ENCODE measurements at places on chromosomes 1 and 21. TPM values are rescaled to one million over a fixed set of nuclear protein-coding genes. Genes with fewer than 3 reads are reported as not detected.

The OLFML3 gene
- 139 TPM for total RNA-seq

The XCL1 gene
- total RNA-seq, result not detected

The CDC7 gene
- 7.3 TPM for total RNA-seq

The FAM78B gene
- 0.29 TPM for total RNA-seq

The C1orf174 gene
- 28.1 TPM for total RNA-seq

The OR2T8 gene
- total RNA-seq, result not detected

The TMCO2 gene
- not detected for total RNA-seq

The LRRC71 gene
- not detected for total RNA-seq

The STUM gene
- under 0.01 TPM for total RNA-seq

The LRIG2 gene
- 19.5 TPM for total RNA-seq

The TMEM269 gene
- total RNA-seq, result 0.15 TPM

The TNFAIP8L2 gene
- not detected for total RNA-seq

The SERPINC1 gene
- 0.17 TPM for total RNA-seq

The MTARC1 gene
- total RNA-seq, result 1.2 TPM

The HS2ST1 gene
- total RNA-seq, result 53.1 TPM

The TAL1 gene
- under 0.01 TPM for total RNA-seq

The ANKRD34A gene
- total RNA-seq, result 0.73 TPM

The RBM8A gene
- 44.0 TPM for total RNA-seq

The INAVA gene
- not detected for total RNA-seq

The PCAT6 gene
- not detected for total RNA-seq

The AGBL4 gene
- total RNA-seq, result not detected

The CHRNB2 gene
- total RNA-seq, result under 0.01 TPM

The SPRR2A gene
- total RNA-seq, result not detected

The SLC5A9 gene
- total RNA-seq, result not detected

The SH2D2A gene
- not detected for total RNA-seq

The PGLYRP3 gene
- total RNA-seq, result not detected

Data from smooth muscle cell of trachea (primary cell).